ENCODE measurements at places on chromosomes 3 and 15.

GRCh38 chr15:70271422-70272088, 173.8 kb upstream of the TLE3 start:
- no peak for DNase-seq

DNA sequence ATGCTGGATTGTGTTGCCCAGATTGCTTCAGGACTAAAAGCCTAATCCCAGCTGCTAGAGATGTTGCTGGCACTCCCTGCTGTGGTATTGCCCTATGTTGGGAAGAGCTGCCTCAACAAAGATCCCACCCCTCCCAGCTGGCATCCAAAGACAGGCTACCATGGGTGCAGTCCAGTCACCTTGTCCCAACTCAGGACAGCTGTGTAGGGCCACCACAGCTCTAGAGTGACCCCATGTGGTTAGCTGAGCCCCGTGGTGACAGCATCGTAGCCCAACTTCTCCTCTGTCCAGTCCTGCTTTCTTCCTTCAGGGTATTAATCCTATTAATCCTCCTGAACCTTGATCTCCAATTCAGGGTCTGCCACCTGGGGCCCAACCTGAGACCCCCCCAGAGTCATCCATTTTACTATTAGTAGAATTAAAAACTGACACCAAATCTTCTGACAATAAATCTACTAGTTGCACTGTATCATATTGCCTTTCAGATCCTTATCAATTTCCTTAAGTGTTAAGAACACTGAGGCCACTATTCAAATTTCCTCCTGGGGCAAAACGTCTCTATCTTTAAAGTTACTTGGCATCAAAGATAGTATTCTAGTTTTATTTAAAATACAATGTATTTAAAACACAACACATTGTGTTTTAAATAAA, 83.5 kb downstream of the AQP9 start:
- no peak for DNase-seq

GRCh38 chr15:49468481-49468839, 45.4 kb downstream of the FGF7 start:
- no peak for DNase-seq

DNA sequence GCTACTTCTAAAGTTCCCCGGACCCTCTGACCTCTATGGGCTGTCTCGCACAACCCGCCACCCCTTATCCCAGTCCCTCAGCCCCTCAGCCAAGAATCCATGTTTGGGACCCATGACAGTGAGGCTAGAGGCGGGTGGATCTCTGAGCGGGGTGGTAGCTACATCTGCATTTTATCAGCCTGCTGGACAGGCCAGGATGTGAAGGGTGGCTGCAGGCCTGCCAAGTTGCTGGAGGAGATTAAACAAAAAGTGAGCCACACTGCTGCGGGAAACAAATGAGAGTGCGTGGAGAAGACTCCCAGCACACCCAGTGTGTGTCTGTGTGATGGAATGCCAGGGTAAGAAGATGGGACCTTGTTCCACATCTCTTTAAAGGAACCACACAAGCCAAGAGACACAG, 51.1 kb upstream of the SPATA12 start:
- no peak for DNase-seq

- DNase-seq = peak; percentile 78
Observed at GRCh38 chr3:40971191-40972168, 227.8 kb upstream of the CTNNB1 start.

GRCh38 chr3:126035362-126036050, 48.4 kb downstream of the SLC41A3 start:
- no peak for DNase-seq

GRCh38 chr15:74624020-74624602, 8.5 kb downstream of the CLK3 start:
- no peak for DNase-seq
